ENCODE measurements at places on chromosomes 1 and 21.

- DNase-seq, result no peak
Measured at GRCh38 chr1:246039584-246039983, 467.5 kb downstream of the SMYD3 start.

- DNase-seq, result no peak
Measured at GRCh38 chr1:48940354-48940753, 163.7 kb upstream of the BEND5 start.

- no peak for DNase-seq
Measured at GRCh38 chr1:107076841-107077240, 20.4 kb downstream of the PRMT6 start.

- no peak for DNase-seq
Measured at GRCh38 chr1:201495551-201496295, 11.2 kb downstream of the CSRP1 start.

DNA sequence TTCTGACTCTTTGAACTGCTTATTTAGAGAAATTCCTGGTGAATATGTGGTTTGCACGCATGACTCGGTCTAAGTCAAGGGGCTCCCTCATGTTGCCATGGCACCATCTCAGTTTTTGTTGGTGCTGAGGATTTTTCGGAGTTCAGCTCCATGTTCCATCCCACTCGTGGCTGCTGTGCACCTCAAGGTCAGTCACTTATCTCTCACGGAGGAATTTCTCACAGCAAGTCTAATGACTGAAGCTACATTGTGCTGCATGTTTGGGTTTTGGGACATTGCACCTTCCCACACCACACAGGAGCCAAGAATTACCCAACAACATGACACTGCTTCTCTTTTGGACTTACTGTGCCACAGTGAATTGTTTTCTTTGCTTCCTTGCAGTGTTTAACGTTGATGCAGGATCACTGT lies 269.9 kb downstream of the NCAM2 start:
- no peak for DNase-seq

GRCh38 chr1:165161130-165161529 lies 195.4 kb downstream of the LMX1A start:
- no peak for DNase-seq

GRCh38 chr1:78355656-78356055 lies 135.1 kb upstream of the PTGFR start:
- no peak for DNase-seq

DNA sequence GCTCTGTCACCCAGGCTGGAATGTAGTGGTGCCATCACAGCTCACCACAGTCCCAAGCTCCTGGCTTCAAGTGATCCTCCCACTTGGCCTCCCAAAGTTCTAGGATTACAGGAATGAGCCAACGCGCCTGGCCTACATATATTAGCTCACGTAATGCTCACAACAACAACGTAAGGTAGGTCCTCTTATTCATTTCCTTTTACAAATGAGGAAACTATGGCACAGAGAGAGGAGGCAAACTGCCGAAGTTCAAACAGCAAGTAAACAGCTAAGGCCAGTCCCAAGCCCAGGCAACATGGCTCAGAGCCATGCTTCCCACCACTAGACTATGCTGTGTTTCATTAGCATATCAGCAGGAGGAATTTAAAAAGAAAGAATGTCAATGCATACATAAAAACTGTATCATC lies 284.4 kb downstream of the VAV3 start:
- DNase-seq, result no peak

DNA sequence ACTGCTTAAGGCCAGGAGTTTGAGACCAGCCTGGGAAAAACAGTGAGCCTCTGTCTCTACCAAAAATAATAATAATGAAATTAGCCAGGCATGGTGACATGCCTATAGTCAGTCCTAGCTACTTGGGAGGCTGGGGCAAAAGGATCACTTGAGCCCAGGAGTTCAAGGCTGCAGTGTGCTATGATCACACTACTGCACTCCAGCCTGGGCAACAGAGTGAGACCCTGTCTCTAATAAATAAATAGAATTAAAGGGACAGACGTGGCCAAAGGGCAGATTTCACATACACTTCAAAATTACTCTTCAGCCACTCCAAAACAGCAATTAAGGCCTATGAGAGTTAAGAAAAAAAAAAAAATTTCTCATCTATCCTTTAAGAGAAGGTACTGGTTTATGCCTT lies 45.7 kb downstream of the GATAD2B start:
- DNase-seq, result no peak

DNA sequence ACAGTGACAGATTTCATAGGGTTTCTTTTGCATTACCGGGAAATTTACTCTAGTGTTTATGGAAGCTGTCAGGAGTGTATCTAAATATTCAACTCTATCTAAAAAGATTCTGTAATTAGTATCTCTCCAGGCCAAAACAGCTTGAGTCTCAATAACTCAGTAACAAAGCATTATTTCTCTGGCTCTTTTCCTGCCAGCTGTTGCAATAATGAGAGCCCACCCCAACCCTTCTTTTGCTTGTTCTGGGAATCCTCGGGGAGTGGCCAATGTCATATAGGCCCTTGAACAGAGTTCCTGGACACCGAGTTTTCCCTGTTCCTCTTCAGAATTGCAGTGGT lies 120.1 kb upstream of the SGIP1 start:
- no peak for DNase-seq

GRCh38 chr1:226029093-226029496 lies 30.0 kb upstream of the SDE2 start:
- no peak for DNase-seq

GRCh38 chr1:228987286-228987685 lies 252.0 kb downstream of the RHOU start:
- DNase-seq, result no peak

DNA sequence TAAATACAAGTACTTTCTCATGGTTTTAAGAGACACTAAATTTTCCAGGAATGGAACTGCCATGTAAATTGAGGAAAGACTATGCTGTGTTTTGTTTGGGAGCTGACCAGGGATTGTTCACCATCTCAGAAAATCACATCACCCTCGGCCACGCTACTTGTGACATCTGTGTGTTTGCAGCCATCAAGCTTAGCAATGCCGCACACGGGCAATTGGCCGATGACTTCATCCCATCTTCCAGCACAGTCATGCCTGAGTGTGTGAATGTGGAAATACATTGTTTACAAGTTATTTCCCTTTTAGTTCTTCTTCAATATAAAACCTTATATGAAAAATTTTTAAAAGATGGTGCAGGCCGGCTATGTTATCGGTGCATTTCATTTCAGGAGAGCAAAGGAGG lies 121.6 kb downstream of the GLIS1 start:
- no peak for DNase-seq

DNA sequence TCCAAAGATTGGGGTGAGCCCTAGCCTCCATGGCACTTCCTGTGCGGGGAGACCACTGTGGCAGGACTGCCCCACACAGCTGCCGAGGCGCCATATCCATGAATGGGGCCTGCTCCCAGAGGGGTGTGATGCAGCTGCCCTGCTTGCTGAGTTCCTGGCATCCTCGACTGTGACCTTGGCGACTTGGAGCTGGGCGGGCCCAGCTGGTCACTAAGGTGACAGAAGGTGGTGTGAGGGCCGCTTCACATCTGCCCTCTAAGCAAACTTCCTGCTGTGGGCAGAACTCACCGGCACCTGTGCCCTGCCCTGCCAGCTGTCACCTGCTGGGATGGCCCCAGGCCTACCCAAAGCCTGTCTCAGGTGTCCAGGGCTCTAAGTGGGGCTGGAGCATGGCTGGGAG lies 9.0 kb downstream of the TMEM61 start:
- DNase-seq, result no peak

DNA sequence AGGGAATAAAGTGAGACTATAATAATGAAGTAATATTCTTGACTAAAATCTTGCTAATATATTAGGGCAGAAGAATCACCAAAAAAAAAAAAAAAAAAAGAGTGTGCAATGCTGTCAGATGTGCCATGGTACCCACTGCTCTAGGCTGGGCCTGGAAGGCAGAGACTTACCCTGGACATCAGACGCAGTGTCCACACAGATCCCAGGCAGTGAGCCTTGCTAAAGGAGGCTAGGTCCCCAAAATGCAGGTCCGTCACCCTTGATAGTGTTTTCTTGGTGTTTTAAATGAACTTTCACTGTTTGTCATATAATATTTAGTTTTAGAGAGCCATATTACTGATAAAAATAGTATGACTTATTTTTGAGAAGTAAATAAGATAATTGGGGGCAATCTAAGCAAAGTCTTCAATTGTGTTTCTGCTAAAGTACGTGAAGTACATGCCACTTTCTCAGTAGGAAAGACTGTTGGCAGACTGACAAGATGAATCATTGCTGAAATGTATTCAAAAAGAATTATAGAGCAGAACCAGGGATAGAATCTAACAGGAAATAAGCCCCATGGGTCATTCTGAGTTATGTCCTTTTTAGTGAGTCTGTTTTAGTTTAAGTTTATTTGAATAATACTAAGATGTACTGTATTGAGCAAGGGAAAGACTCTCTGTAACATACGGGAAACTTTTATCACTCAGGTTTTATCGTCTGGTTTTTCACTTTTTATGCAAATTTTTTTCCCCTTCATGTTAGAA lies 74.6 kb upstream of the PDC start:
- no peak for DNase-seq
